ENCODE measurements at places on chromosomes 2 and 18.

- DNase-seq, result no peak
These were observed 420.9 kb upstream of the ST6GAL2 start for GRCh38 chr2:107306881-107307280.

DNA sequence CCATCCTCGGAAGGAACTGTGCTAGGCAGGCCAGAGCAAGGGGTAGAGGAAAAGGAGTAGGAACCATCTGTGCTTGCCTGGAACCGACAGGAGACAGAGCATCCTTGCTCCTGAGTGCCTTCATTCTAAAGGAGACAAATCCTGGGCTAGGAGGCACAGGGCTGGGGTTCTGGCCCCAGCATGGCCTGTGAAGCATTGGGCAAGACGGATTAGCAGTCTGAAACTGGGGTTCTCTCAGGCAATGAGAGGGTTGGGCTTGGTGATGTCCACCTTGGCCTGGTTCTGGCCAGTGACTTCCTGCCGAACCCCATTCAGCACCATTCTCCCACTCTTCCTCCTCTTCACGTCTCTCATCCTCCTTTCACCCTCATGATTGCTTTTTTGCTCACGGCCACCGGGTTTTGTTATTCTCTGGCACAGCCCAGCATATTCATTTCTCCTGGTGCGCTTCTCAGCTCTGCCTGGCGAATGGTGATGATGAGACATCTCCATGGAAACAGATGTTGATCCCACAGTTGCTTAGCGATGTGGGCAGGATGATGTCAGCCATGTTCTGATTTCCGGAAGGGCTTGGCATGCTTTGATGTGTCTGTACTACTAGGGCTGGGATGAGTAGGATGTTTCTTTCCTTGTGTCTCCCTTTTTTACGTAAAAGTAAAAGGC lies 127.7 kb downstream of the CAPN13 start:
- no peak for DNase-seq

DNA sequence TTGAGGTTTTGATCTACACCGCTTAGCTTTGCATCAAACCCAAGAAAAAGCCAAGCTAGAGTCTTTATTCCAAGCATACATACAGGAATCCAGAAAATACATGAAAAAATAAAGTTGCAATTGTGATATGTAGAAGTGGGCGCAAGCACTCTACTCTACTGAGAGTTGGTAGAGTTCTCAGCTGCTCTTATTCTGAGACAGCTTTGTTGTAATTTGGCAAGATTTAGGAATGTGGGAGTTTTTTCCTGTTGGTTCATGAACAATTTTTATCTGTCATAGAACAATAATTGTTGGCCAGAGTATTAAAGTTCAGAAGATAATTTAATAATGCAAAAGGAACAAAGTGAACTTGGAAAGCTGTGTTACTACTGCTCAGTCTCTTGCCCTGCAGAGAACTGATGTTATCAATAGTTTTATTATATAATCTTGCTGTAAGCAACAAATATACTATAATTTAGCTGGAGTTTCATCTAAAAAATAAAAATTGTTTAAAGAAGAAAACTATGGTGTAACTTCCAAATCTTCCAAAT lies 302.0 kb upstream of the RND3 start:
- DNase-seq, result no peak

DNA sequence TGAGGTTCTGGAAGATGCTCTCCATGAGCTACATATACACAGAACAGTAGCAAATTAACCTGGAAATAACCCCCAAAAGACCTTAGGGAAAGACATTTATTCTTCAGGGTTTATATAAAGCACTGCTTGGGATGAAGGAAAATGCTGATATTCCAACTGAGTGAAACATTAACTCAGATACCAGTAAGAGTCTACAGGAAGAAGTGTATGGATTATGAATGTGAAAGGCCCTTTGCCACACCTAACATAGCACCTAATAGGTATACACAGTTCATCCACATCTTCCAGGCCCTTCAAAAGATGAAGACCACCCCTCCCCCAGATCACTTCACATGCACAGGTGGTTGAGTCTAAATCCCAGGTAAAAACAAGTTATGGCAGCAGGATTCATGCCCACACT lies 50.4 kb downstream of the MYO5B start:
- no peak for DNase-seq

- no peak for DNase-seq
These were observed 446.1 kb upstream of the MYT1L start for GRCh38 chr2:2777213-2777612.

DNA sequence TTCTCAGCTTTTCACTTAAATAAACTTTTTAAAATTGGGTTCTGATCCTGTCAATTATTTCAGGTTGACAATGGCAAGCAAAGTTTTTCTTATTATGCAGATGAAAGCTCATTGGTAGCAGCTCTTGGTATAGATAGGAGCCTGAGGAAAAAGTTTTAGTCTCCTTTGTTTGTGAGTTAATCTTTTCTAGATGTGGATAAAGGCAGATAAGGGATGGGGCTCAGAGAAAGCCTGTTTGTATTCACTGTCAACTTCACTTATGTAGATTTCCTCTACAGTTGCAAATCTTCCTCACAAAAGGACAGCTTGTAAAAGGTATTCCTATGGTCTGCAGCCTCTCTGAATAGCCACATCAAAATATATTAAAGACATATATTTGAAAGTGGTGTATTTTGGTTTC lies 224.5 kb upstream of the SPOPL start:
- no peak for DNase-seq

- no peak for DNase-seq
These were observed 74.4 kb upstream of the GULP1 start for GRCh38 chr2:188217264-188217663.

- DNase-seq, result no peak
These were observed 218.0 kb upstream of the TRIB2 start for GRCh38 chr2:12498704-12499103.

- no peak for DNase-seq
These were observed 1.6 kb upstream of the EPC2 start for GRCh38 chr2:148642891-148643416.

- DNase-seq, result peak; percentile 5
These were observed 81.5 kb downstream of the BCL2 start for GRCh38 chr18:63237881-63238692.

GRCh38 chr2:72147303-72147971 lies at the start of gene CYP26B1:
CYP26B1 (minus strand) TSS chr2:72147862; CDS start chr2:72147834, 28 bp downstream.
- DNase-seq, result no peak

DNA sequence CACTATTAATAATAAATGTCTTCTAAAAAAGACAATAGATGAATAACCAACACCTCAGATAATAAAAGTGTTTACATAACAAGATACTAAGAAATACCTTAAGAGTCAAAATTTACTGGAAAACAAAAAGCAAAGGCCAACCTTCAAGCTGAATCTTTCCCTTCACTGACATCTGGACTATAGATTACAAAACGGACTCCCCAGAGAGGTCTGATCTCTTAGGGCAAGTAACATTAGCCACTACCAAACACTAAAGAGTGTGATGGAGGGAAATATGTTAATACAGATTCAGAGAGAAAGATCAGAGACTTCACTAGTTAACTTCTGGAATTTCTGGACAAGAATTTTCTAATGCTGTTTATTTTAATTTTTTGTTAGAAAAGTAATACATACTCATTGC lies 13.9 kb downstream of the CLASP1 start:
- no peak for DNase-seq

- no peak for DNase-seq
These were observed 229.8 kb upstream of the HS6ST1 start for GRCh38 chr2:128548461-128548891.

GRCh38 chr2:240392084-240392947 lies 43.1 kb upstream of the GPC1 start:
- no peak for DNase-seq

- DNase-seq, result no peak
These were observed 6.7 kb upstream of the OTOF start for GRCh38 chr2:26484579-26484978.

DNA sequence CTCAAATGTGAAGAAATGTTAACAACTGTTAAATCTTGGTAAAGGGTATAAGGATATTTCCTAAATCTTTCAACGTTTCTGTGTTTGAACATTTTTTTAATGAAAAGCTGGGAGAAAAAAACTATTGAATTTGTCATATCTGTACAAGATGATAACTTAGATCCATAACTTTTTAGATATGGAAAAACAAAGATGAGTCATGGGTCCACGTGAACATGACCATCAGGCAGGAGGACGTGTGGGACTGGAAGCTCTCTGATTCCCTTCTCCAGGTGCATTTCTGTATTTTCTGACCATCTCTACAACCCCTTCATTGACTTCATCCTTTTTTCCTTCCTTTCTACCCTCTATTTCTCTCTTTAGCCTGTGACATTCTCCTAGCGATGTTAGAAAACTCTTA lies 141.6 kb downstream of the DHRS9 start:
- no peak for DNase-seq

GRCh38 chr2:226643030-226643945 lies 156.3 kb downstream of the IRS1 start:
- DNase-seq, result no peak

- DNase-seq, result no peak
These were observed 5.8 kb downstream of the PECR start for GRCh38 chr2:216075510-216076485.

DNA sequence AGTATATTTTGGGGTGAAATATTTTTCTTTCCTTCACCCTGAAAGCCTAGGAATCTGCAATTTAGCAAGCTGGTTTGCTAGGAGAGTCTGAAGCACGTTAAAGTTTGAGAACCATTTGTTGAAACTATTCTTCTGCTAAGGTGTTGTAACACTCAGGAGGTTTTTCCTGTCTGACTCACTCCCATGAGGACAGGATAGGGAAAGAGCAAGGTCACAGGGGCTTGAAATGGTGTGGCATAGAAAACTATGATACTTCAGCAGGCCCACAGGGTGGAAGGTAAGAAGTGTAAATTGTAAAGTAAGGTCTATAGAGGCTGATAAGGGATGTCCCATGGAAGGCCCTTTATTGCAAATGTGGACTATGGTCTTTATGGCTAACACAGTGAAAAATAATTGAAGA lies 177.7 kb upstream of the ZC3H15 start:
- no peak for DNase-seq

- no peak for DNase-seq
These were observed 20.6 kb downstream of the KCMF1 start for GRCh38 chr2:84991404-84992160.

- no peak for DNase-seq
These were observed 309.2 kb upstream of the TCF4 start for GRCh38 chr18:55897091-55897689.

GRCh38 chr18:40210696-40211095 lies 1744.3 kb upstream of the PIK3C3 start:
- no peak for DNase-seq

GRCh38 chr2:68733365-68733764 lies 1.2 kb upstream of the ARHGAP25 start:
- DNase-seq, result no peak

- no peak for DNase-seq
These were observed 3.7 kb downstream of the BCL2 start for GRCh38 chr18:63315876-63316275.

DNA sequence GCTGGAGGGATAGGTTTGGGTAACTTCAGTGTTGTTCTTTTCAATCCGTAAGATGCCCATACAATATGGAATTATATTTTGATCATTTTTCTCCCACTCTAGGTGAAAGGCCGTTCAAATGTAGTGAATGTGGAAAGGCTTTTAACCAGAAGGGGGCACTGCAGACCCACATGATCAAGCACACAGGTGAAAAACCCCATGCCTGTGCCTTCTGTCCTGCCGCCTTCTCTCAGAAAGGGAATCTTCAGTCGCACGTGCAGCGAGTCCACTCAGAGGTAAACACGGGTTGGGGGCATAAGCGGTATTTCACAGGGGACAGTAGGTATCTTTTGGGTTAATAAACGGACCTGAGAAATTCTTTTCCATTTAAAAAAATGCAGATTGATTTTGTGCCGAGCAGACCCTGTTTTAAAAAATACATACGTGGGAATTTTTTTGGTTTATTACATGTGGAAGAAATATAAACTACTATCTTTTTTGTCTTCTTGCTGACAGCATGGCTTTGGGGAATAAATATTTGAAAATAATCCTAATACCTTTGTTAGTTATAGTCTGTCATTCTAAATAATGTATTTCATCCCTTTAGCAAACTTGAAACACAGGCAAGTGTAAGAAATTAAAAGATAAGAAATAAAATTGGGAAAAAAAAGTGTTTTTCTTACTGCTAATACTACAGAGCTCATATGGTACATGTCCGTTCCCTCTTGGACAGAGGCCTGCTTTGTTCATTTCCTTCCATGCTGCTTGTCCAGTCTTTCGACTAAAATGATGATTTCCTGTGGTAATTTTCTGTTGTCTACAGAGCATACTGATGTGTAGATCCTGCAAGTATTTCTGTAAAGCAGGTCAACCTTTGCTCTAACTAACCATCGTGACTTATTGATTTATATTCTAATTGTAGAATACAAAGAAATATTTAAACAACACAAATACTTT lies 53.3 kb downstream of the ZNF236 start:
- DNase-seq, result no peak

DNA sequence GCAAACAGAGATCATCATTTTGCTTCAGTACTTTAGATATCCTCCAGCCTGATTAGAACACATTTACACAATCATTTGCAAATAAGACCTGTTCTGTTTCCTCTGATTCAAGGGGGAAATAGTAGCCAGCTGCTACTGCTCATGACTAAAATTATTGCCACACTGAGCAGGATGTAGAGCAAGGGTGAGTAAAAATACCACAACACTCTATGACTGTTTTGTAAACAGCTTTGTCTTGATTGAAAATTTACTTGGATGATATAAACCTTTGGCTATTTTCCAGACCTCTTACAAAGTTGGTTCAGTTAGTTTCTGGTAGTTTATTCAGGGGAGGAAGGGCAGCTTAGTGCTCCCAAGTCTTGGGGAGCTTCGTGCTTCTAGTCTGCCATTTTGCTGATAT lies 286.4 kb upstream of the CNTNAP5 start:
- DNase-seq, result no peak

GRCh38 chr2:61157371-61158003 lies 4.5 kb upstream of the C2orf74 start:
- no peak for DNase-seq

- DNase-seq, result no peak
These were observed 112.5 kb upstream of the GLI2 start for GRCh38 chr2:120622886-120623753.

- DNase-seq, result no peak
These were observed 26.8 kb downstream of the B3GNT2 start for GRCh38 chr2:62222674-62223073.

DNA sequence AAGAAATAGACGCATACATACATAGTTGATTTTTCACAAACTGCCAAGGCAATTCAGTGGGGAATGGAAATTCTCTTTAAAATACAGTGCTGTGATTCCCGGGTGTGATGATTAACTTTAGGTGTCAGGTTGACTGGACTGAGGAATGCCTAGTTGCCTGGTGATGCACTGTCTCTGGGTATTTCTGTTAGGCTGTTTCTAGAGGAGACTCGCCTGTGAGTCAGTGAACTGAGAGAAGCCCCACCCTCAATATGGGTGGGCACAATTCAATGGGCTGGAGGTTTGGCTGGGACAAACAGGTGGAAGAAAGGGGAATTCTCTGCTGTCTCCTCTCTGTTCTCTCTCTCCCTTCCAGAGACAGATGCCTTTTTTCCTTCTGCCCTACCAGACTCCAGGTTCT lies 187.6 kb downstream of the ARHGAP28 start:
- no peak for DNase-seq

Data from SW 1271 (cell line).